Frontal cortex (tissue), 4 donors: ENCODE measurements at places on chromosomes 13 and 19. TPM values are rescaled to one million over a fixed set of nuclear protein-coding genes. Genes with fewer than 3 reads are reported as not detected.

Gene LRG1
- under 0.01 TPM for total RNA-seq

- no peak for DNase-seq
These were observed 63.5 kb upstream of the DOCK9 start for GRCh38 chr13:99041337-99041736.

- DNase-seq = no peak
These were observed 26.4 kb downstream of the CLEC4M start for GRCh38 chr19:7789447-7789846.

DNA sequence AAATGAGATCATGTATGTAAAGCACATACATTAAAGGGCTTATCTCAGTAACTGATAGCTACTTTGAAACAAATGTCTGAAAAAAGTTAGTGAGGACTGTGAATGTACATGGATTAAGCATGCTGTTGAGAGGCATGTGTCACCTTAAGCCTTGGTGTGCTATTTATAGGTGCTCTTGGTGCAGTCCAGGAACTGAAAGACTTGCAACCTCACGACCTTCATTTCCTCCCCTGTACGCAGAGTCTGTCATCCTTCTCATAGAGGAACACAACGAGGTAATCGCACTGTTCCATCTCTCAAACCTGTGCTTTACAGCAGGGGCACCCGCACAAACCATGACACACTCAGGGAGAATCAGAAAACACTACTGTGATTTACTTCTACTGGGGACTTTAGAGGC lies 65.6 kb downstream of the UFM1 start:
- DNase-seq = no peak

Gene DHDH
- total RNA-seq = not detected

Gene SIGLEC7
- total RNA-seq = under 0.01 TPM

DNA sequence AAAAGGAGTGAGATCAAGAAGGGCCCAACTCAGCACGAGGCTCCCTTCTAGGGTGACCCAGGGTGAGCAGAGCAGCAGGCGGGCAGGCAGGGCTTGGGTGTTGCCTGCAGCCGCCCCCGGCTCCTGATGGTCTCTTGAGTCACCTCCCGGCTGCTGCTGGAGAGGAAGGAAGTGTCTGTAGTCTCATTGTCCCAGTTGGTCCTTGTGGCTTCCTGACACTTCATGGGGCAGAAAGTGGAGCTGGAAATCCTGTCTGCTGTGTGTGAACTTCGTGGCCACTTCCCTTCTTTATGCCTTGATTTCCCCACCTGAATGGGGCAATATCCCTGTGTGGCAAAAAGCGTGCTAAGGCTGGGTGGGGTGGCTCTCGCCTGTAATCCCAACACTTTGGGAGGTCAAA lies 2.5 kb downstream of the MAP1S start:
- peak; percentile 59 for DNase-seq

DNA sequence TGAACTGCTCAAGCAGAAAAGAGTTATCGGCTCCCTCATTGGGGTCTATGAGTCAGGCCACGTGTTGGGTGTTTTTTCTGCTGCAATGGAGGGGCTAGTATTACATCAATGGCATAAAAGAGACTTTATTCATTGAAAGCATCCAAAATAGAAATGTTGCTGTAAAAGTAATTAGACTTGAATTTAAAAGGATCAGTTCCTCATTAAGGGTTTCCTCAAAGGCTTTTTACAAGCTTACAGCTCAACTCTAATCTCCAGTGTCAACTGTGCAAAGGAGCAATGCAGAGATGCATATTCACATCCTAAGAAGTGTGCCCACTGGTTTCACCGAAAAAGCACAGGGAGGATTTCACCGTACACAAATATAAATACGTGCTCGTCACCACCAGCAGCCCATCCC lies 300.3 kb downstream of the FOXO1 start:
- DNase-seq = no peak
